GM23248 (cell line): ENCODE measurements at places on chromosomes 16 and 17. TPM values are rescaled to one million over a fixed set of nuclear protein-coding genes. Genes with fewer than 3 reads are reported as not detected.
A peak's percentile ranks its signal among the peaks of the same experiment; 100 is the strongest.

Gene NPIPA2
- total RNA-seq = 0.32 and 0.51 TPM in 2 replicates

Gene ARL5C
- total RNA-seq = not detected in 2 replicates

Gene NACA2
- not detected in 2 replicates for total RNA-seq

Gene HEATR9
- not detected in 2 replicates for total RNA-seq

DNA sequence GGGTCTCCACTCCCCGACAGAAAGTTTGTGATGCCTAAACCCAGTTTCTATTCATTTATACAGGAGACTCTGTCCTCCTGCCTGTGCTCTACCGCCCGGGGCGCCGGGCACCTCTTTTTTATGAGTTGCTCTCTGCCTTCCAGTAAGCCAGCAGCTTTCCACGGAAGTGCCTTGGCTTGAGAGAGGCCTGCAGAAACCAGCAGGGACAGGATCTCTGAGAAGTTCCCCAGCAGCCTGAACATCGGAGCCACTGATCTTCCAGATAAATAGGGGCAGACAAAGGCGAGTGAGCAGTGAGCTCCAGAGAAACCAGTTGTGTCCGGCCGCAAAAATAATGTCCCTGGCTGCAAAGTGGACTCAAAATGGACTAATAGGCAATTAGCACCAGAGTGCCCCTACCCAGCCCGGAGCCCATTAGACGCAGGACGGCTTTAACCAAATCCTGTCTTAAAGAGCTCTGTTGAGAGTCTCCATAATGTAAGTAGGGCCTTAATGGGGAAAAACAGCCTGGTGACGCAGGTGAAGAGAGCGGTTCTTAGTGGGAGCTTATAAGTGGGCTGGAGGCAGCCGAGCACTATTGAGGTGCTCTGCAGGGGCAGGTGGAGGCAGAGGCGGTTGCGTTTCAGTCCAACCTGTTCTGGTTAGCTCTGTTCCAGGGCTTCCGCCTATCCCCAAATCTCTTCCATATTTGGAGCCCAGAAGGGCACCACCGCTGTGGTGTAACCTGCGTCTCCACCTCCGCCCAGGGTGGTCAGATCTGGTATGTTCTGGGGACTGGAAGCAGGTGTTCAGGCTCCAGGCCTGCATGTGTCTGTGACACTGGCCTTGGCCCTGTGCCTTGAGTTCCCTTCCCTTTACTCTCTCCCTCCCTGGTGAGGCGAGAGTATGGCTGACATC lies 74.1 kb downstream of the NT5M start:
- H3K36me3 ChIP-seq = no peaks in the 10 kb centered on the region
- no peak for DNase-seq
- H3K27ac ChIP-seq = no peak overlapping the region
- H3K4me3 ChIP-seq = no peak overlapping the region
- peaks cover 21% of the 10 kb centered on the region for H3K27me3 ChIP-seq

DNA sequence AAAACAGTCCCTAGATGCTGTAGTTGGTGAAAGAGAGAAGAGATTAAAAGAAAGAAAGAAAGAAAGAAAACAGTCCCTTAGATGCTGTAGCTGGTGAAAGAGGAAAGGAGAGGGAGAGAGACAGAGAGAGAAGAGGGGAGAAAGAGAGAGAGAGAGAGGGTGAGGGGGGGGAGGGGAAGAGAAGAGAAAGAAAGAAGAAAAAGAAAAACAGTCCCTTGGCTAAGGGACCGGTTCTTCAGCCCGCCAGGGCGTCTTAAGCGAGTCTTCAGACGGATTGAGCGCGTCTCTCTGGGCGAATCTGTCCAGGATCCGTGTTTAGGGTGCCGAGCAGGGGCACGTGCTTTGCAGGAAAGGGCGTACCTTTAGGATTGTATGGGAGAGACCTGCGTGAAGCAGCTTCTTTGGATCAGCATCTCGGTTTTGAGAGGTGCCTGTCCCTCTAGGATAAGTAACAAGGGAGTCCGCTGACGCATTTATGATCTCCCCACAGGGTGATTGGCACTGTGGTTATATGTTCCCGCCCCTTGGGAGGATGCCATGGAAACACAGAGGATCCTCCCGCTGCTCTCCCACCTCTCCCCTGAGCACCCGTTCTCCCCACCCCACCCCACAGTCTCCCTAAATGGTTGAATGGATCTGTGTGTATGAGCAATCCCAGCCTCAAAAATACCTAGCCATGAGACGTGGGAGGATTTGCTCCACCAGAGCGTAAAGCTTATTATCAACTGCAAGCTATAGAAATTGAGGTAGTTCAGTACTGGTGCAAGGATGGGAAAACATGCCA lies 16.7 kb downstream of the GNGT2 start:
- peak overlapping the region; percentile 87 for H3K27ac ChIP-seq
- peak; percentile 70 for DNase-seq
- H3K4me1 ChIP-seq = no peaks in the 10 kb centered on the region
- H3K36me3 ChIP-seq = no peaks in the 10 kb centered on the region
- peak overlapping the region; percentile 87 for H3K4me3 ChIP-seq

- no peak overlapping the region for H3K4me3 ChIP-seq
- H3K4me1 ChIP-seq = no peaks in the 10 kb centered on the region; the same call in 1 of the 2 replicates
- H3K27me3 ChIP-seq = peaks cover 75% of the 10 kb centered on the region
- H3K27ac ChIP-seq = no peak overlapping the region
These were observed 1.0 kb upstream of the HOXB8 start for GRCh38 chr17:48615963-48616716.

GRCh38 chr17:29567554-29568330 lies 759 bp upstream of the TP53I13 start:
- peaks cover 4% of the 10 kb centered on the region; the same call in 1 of the 2 replicates for H3K4me1 ChIP-seq
- DNase-seq = peak; percentile 73
- H3K27ac ChIP-seq = peak overlapping the region; percentile 54
- peak overlapping the region; percentile 91 for H3K4me3 ChIP-seq
- no peaks in the 10 kb centered on the region for H3K36me3 ChIP-seq
- H3K27me3 ChIP-seq = no peaks in the 10 kb centered on the region

- H3K36me3 ChIP-seq = no peaks in the 10 kb centered on the region
- H3K27me3 ChIP-seq = no peaks in the 10 kb centered on the region
- H3K27ac ChIP-seq = peak overlapping the region; percentile 61
- no peaks in the 10 kb centered on the region for H3K4me1 ChIP-seq
- H3K4me3 ChIP-seq = peak overlapping the region; percentile 75
- DNase-seq = peak; percentile 43
These were observed 136.6 kb upstream of the RPH3AL start for GRCh38 chr17:488993-489757.

- no peak overlapping the region for H3K27ac ChIP-seq
- no peak for DNase-seq
- no peaks in the 10 kb centered on the region for H3K27me3 ChIP-seq
- no peaks in the 10 kb centered on the region for H3K36me3 ChIP-seq
- H3K4me3 ChIP-seq = no peak overlapping the region
These were observed 25.1 kb downstream of the C1QTNF1 start for GRCh38 chr17:79048826-79049755.

- DNase-seq = no peak
- no peaks in the 10 kb centered on the region for H3K36me3 ChIP-seq
- H3K4me1 ChIP-seq = no peaks in the 10 kb centered on the region
These were observed 15.0 kb downstream of the C17orf100 start for GRCh38 chr17:6666557-6666956.

- peaks cover 12% of the 10 kb centered on the region for H3K27me3 ChIP-seq
- no peaks in the 10 kb centered on the region for H3K36me3 ChIP-seq
- no peak for DNase-seq
- H3K4me1 ChIP-seq = no peaks in the 10 kb centered on the region
These were observed 19.8 kb downstream of the JPH3 start for GRCh38 chr16:87621976-87622713.

- no peak overlapping the region for H3K4me3 ChIP-seq
- no peak for DNase-seq
- H3K36me3 ChIP-seq = peaks cover 30% of the 10 kb centered on the region; the same call in 1 of the 2 replicates
- H3K27me3 ChIP-seq = no peaks in the 10 kb centered on the region
- H3K4me1 ChIP-seq = no peaks in the 10 kb centered on the region
These were observed 10.9 kb downstream of the CACNB1 start for GRCh38 chr17:39186481-39187002.

- no peaks in the 10 kb centered on the region for H3K36me3 ChIP-seq
- DNase-seq = peak; percentile 76
- H3K27me3 ChIP-seq = no peaks in the 10 kb centered on the region
These were observed at the start of gene ZNF205 for GRCh38 chr16:3112058-3112880. Gene ZNF205, plus strand, starts transcription at chr16:3112586. Its CDS starts 845 bp downstream, at chr16:3113431.

- no peak for DNase-seq
- H3K4me3 ChIP-seq = no peak overlapping the region
These were observed 4.5 kb upstream of the PHKG2 start for GRCh38 chr16:30743716-30744115.

GRCh38 chr16:89969741-89970410 lies 21.3 kb downstream of the DEF8 start:
- peaks cover 17% of the 10 kb centered on the region for H3K4me1 ChIP-seq
- no peaks in the 10 kb centered on the region for H3K27me3 ChIP-seq
- H3K36me3 ChIP-seq = no peaks in the 10 kb centered on the region
- H3K27ac ChIP-seq = no peak overlapping the region
- no peak for DNase-seq

- H3K4me3 ChIP-seq = no peak overlapping the region
- peak; percentile 46 for DNase-seq
- no peaks in the 10 kb centered on the region for H3K27me3 ChIP-seq
- peaks cover 24% of the 10 kb centered on the region for H3K4me1 ChIP-seq
- no peaks in the 10 kb centered on the region for H3K36me3 ChIP-seq
These were observed 14.7 kb downstream of the CDH13 start for GRCh38 chr16:82641336-82641984.

- H3K4me1 ChIP-seq = peaks cover 24% of the 10 kb centered on the region
- H3K36me3 ChIP-seq = no peaks in the 10 kb centered on the region
- no peaks in the 10 kb centered on the region for H3K27me3 ChIP-seq
- H3K27ac ChIP-seq = no peak overlapping the region
- no peak for DNase-seq
These were observed 22.1 kb downstream of the CYTH1 start for GRCh38 chr17:78759969-78760352.

DNA sequence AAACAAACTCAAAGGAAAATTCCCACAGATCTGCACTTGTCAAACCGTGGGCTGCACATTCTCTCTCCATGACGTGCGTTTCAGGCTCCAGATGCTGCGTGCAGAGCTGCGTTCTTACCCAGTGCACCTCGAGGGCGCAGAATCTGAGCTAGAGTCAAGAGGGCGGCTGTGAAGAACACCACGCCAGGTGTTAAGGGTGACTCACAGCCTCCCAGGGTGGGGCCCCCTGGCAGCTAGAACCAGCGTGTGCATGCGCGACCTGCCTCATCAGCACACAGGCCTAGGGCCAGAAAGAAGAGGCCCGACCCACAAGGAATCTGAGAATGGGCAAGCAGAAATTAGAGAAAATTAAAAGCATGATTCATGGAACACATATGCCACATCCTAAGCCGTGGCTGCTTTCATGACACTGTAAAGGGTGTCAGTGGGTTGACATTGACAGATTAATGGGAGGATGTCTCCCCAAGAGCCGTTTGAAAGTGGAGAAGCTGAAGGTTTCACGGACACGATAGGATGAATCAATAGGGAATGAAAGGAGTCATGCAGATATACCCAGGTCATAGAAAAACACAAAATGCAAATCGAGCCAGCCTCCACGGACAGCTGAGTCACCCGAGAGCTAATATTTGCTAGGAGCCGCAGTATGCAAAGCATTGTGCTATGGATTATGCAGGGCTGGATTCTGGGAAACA lies 29.0 kb downstream of the MARCHF10 start:
- peaks cover 38% of the 10 kb centered on the region for H3K4me1 ChIP-seq
- DNase-seq = peak; percentile 98
- no peaks in the 10 kb centered on the region for H3K27me3 ChIP-seq
- peak overlapping the region; percentile 58 for H3K4me3 ChIP-seq

- no peaks in the 10 kb centered on the region for H3K4me1 ChIP-seq
- no peaks in the 10 kb centered on the region for H3K27me3 ChIP-seq
- H3K27ac ChIP-seq = no peak overlapping the region
- no peaks in the 10 kb centered on the region for H3K36me3 ChIP-seq
- DNase-seq = no peak
These were observed 167.5 kb downstream of the UTP18 start for GRCh38 chr17:51427856-51428255.

DNA sequence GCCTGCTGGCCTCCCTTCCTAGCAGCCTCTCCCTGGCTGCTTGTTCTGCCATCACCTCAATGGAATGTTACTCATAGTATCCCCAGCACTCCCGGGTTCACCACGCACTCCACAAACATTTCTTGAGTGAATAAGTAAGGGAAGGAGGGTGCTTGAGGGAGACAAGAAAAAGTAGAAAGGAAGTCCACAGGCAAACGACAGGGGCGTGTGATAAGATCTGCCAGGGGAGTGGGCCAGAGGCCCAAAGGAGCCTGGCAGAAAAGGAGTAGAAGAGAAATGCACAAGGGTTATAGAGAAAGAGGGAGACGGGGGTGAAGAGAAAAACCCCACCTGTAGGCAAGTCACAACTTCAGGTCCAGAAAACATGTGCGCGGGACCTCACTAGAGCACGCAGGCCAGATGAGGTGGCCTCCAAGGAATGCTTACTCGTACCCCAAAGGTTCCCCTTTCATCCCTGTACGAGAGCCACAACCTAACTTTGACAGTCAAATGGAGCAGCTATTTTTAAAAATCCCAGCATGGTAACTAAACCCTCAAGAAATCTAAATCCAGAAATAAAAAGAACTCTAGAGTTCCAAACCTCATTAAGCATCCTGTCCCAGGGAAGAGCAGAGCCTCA lies 6.6 kb downstream of the ZDHHC7 start:
- DNase-seq = peak; percentile 90
- H3K4me1 ChIP-seq = peaks cover 49% of the 10 kb centered on the region
- H3K4me3 ChIP-seq = peak overlapping the region; percentile 63
- no peaks in the 10 kb centered on the region for H3K27me3 ChIP-seq
- H3K27ac ChIP-seq = peak overlapping the region; percentile 94

DNA sequence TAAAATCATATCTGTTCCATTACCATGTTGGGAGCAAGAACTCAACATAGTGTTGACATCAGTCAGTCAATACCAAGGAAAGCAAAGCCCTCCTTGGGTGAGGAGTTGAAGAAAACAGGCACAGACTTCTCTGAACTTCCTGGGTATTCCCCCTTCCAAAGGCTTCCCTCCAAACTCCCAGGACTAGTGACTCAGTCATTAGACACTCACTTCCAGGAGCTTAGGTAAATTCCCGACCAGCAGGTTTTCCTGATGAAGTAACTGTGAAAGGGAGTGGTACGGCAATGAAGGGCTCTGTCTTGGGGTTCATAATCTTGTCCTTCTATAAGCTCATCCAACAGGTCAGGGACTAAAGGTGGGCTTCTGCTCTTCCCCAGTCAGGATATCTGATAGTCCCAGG lies 293.8 kb upstream of the AXIN2 start:
- peaks cover 16% of the 10 kb centered on the region for H3K4me1 ChIP-seq
- no peak overlapping the region for H3K4me3 ChIP-seq
- H3K27ac ChIP-seq = no peak overlapping the region
- no peak for DNase-seq

DNA sequence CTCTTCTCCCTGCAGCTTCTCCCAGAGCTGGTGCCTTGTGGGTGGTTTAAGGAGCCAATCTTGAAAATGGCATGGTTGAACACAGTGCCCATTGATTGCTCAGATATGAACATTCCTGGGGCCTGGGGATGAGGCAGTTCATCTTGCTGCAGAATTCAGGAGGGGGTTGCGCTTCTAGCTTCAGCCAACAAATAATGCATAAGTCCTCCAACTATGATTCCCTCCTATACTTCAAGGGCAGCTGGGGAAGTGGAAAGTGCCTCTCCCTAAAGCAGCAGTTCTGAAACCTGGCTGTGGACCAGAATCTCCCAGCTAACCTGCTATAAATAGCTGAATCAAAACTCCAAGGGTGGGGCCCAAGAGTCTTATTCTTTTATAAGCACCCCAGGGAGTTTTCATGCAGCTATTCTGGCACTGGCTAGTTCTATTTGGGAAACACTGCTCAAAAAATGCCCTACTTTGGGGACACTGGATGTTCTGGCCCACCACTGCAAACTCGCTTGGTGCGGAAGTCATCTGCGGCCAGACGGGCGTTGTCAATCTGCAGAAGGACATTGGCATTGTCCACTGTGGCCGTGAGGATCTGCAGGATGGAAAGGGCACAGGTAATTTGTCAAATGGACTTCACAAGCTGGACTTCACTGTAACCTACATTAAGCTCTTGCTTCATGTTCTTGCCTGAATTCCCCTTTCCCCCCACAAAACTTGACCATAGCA lies 130.3 kb downstream of the CCDC144A start:
- H3K27ac ChIP-seq = no peak overlapping the region
- no peaks in the 10 kb centered on the region for H3K36me3 ChIP-seq
- DNase-seq = no peak
